GM18507 (cell line): ENCODE measurements at places on chromosomes 3 and 15.

- no peak for DNase-seq
Observed at GRCh38 chr3:160667452-160667851, 9.5 kb upstream of the ARL14 start.

GRCh38 chr3:47362701-47363100 lies 18.1 kb upstream of the PTPN23 start:
- no peak for DNase-seq

DNA sequence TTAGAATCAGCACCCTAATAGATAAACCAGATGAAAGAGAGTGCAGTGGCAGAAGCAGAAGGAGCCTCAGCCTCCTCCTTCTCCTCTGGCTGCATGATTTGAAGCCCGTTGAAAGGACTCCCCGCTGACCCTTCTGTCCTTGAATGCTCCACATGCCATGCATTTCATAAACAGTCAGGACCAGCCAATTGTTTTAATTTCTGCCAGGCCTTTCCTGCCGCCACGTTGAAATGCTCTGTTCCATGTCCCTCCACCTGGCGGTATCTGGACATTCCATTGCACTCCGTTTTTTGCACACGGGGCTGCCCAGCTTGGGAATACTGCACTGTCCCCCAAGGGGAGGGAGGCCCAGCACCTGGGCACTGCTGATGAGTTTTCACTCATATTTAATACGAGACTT lies 35.2 kb upstream of the GLCE start:
- no peak for DNase-seq

GRCh38 chr3:169305460-169305859 lies 358.1 kb downstream of the MECOM start:
- no peak for DNase-seq

- no peak for DNase-seq
Observed at GRCh38 chr15:45776772-45777171, 141.9 kb downstream of the SQOR start.

DNA sequence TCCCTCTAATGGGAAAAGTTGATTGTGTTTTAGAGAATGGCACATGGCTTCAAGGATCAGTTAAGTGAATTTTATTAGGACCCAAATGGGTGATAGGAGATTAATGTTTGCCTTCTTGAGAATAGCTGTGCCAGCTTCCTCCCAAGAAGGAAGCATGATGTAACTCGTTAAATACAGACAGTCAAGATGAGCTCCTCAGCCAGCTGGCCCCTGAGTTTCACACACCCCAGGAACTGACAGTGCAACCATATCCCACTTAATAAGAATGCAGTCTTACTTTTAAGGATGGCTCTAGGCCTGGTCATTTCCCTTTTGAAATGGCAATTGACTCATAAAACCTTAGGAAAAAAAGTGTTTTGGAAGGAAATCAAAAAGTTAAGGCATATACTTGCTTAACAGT lies 472.8 kb upstream of the KCNMB2 start:
- no peak for DNase-seq

GRCh38 chr3:163838769-163839168 lies 1239.5 kb downstream of the SI start:
- DNase-seq: no peak

GRCh38 chr15:68213991-68214837 lies 9.1 kb upstream of the CALML4 start:
- DNase-seq: no peak
